Large intestine (tissue), 12 donors: ENCODE measurements at places on chromosomes 5 and 9. TPM values are rescaled to one million over a fixed set of nuclear protein-coding genes. Genes with fewer than 3 reads are reported as not detected.

DNA sequence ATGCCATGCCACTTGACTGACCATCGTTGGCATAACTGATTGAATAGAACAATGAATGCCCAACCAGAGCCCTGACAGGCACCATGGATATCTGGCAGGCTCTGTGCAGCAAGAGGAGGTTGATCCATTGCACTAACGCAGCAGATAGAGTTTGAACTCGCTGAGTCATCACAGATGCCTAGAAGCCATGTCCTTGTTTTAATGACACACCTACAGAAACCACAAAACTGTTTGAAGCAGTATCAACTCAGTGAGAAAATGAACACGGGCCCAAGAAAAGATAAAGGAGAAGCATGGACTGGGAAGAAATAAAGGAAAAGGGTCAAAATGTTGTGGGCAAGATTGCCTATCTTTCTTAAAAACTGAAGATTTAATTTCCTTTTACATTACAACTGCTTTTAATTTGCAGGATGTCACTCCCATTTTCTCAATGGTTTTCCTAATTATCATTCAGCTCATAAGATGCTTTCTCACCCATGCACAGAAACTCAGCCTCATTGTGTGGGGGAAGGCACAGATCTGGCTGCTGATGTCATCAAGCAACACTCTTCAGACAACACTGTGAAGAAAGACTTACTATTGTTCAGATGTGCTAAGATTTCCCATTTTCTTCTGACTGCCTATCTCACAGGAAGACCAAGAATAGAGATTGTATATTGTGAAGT lies 129.0 kb downstream of the PIK3R1 start:
- no peaks in the 10 kb centered on the region for H3K27me3 ChIP-seq
- no peak overlapping the region for H3K27ac ChIP-seq

DNA sequence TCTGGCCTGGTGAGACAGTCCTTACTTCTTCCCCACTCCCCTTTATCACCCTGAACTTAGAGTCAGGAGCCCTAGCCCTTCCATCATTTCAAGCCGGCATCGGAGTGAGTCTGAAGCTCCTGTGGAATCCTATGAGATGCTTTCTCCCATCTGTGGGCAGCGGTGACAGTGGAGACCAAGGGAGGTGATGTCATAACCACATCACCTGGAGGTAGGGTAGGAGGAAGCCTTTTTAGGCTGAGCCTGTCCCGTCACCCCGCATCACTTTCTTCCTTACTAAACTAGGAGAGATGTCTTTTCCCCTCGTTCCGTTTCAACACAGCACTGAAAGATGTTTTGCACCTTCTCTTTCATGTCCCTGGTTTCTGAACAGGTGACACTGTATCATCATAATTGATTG lies 124.1 kb upstream of the WWC1 start:
- no peak overlapping the region for H3K4me3 ChIP-seq
- peaks cover 16% of the 10 kb centered on the region for H3K27me3 ChIP-seq
- no peaks in the 10 kb centered on the region for H3K4me1 ChIP-seq
- H3K27ac ChIP-seq, result no peak overlapping the region
- H3K36me3 ChIP-seq, result no peaks in the 10 kb centered on the region

- no peak for DNase-seq
- H3K27me3 ChIP-seq, result no peaks in the 10 kb centered on the region
- H3K4me1 ChIP-seq, result no peaks in the 10 kb centered on the region
- no peak overlapping the region for H3K4me3 ChIP-seq
Measured at GRCh38 chr9:4324513-4324912, 24.6 kb upstream of the GLIS3 start.

DNA sequence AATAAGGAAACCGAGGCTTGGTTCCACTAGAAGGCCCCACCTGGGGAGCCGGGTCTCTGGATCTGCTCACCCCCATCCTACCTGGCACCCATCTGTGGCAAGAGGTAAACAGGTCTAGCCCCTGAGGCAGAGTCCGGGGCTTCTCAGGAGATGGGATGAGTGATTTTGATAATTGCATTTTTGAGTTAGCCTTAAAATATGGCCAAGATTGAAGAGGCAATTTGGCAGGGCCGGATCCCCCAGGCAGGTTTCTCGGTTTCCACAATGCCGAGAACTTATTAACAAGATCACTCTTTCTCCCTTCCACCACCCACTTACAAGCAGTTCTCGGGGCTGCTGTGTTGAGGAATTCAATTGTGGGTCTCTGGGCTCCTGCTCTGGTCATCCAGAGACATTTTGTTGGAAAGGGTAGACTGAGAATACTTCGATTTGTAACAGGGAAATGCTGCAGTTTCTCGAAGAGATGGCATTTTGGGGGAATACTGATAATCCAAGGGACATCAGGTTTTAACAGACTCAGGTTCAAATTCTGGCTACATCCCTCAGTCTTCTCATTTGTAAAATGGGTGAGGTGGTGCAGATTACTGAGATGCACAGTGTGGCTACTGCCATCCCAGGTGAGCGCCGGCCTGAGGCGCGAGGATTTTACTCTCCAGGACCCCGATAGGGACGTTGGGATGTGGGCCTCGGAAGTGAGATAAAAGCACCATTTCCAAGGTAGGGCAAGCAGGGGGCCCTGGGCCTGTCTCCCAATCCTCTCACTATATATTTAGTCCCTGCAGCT lies 194.2 kb downstream of the CDK5RAP2 start:
- peaks cover 26% of the 10 kb centered on the region for H3K36me3 ChIP-seq
- H3K4me1 ChIP-seq, result peaks cover 30% of the 10 kb centered on the region
- no peak for DNase-seq
- H3K4me3 ChIP-seq, result no peak overlapping the region
- H3K27me3 ChIP-seq, result no peaks in the 10 kb centered on the region

GRCh38 chr9:108083796-108084352 lies 594.3 kb upstream of the KLF4 start:
- no peaks in the 10 kb centered on the region for H3K4me1 ChIP-seq
- H3K4me3 ChIP-seq, result no peak overlapping the region
- no peaks in the 10 kb centered on the region for H3K36me3 ChIP-seq
- H3K27ac ChIP-seq, result no peak overlapping the region
- DNase-seq, result no peak
- no peaks in the 10 kb centered on the region for H3K27me3 ChIP-seq

DNA sequence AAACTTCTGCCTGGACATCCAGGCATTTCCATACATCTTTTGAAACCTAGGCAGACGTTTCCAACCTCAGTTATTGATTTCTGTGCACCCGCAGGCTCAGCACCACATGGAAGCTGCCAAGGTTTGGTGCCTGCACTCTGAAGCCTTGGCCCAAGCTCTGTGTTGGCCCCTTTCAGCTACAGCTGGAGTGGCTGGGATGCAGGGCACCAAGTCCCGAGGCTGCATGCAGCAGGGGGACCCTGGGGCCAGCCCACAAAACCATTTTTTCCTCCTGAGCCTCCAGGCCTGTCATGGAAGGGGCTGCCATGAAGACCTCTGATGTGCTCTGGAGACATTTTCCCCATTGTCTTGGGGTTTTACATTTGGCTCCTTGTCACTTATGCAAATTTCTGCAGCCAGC lies 49.9 kb downstream of the NFX1 start:
- H3K27me3 ChIP-seq, result no peaks in the 10 kb centered on the region
- H3K4me3 ChIP-seq, result no peak overlapping the region
- no peak for DNase-seq
- no peaks in the 10 kb centered on the region for H3K4me1 ChIP-seq
- H3K27ac ChIP-seq, result no peak overlapping the region

GRCh38 chr5:115543365-115544042 lies 1.1 kb downstream of the FEM1C start:
- peaks cover 8% of the 10 kb centered on the region for H3K4me1 ChIP-seq
- peaks cover 17% of the 10 kb centered on the region for H3K36me3 ChIP-seq
- H3K27ac ChIP-seq, result peak overlapping the region; percentile 99
- no peaks in the 10 kb centered on the region for H3K27me3 ChIP-seq

DNA sequence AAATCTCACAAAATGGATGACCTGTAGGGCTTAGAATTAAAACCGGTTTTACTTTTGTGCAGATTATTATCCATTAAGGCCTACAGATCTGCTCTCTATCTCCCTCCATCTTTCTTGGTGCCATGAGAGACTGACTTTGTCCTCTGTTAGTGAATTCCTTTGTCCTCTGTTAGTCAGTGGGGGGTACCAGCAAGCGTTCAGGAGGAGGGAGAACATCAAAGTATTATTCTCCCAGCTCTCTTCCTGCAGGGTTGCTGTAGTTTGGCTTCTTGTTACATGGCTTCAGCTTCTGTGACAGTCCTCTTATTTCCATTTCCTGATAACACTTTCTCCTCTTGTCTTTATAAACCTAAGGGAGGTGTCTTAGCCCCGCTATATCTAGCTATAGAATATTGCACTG lies 850.5 kb upstream of the SEMA6A start:
- no peak for DNase-seq
- H3K27ac ChIP-seq, result no peak overlapping the region

- peaks cover 24% of the 10 kb centered on the region for H3K27me3 ChIP-seq
- H3K4me1 ChIP-seq, result peaks cover 5% of the 10 kb centered on the region
- H3K4me3 ChIP-seq, result peak overlapping the region; percentile 72
Measured at GRCh38 chr9:69671311-69671878, 776 bp downstream of the APBA1 start.

- H3K36me3 ChIP-seq, result no peaks in the 10 kb centered on the region
- no peak overlapping the region for H3K4me3 ChIP-seq
- DNase-seq, result no peak
- H3K27me3 ChIP-seq, result peaks cover 14% of the 10 kb centered on the region
- H3K4me1 ChIP-seq, result no peaks in the 10 kb centered on the region
Measured at GRCh38 chr5:72477644-72478043, 29.6 kb downstream of the ZNF366 start.

DNA sequence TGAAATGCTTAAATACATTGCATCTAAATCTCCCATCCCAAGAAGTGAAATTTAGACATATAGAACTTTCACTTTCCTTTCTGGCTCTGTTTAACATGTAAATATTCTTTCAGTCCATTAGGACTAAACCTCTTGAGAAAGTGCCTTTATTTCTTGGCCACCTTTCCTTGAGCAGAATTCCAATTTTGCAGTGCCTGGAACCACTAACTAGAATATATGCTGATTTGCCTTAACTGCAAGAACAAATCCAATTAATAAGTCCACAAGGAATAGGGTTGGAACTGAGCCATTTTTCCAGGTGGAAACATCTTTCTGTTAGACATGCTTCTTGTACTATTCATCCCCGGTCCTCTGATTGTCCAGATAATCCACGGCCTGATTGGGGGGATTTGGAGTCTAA lies 478.0 kb downstream of the ENC1 start:
- no peaks in the 10 kb centered on the region for H3K36me3 ChIP-seq
- no peaks in the 10 kb centered on the region for H3K4me1 ChIP-seq
- H3K4me3 ChIP-seq, result no peak overlapping the region
- no peaks in the 10 kb centered on the region for H3K27me3 ChIP-seq

DNA sequence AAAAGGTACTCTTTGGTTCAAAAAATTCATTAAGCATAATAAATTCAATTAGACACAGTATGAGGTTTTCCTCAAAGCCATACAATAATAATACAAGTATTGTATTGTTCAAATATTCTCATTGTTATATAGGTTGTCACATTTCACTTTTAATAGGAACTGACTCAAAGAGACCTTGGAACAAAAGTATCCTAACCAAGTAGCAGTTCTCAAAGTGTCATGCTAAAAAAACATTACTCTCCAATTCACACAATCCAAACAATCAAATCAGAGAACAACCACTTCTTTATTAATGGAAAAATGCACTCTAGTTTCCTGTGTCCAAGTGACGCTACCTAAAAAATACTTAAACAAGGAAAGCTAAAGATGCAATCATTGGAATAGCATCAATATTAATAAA lies 115.4 kb downstream of the DENND1A start:
- no peak for DNase-seq
- H3K36me3 ChIP-seq, result no peaks in the 10 kb centered on the region
- H3K4me3 ChIP-seq, result no peak overlapping the region
- H3K4me1 ChIP-seq, result no peaks in the 10 kb centered on the region

GRCh38 chr5:157352756-157353340 lies 86.9 kb downstream of the CYFIP2 start:
- no peak overlapping the region for H3K27ac ChIP-seq
- H3K36me3 ChIP-seq, result peaks cover 5% of the 10 kb centered on the region
- no peak for DNase-seq

DNA sequence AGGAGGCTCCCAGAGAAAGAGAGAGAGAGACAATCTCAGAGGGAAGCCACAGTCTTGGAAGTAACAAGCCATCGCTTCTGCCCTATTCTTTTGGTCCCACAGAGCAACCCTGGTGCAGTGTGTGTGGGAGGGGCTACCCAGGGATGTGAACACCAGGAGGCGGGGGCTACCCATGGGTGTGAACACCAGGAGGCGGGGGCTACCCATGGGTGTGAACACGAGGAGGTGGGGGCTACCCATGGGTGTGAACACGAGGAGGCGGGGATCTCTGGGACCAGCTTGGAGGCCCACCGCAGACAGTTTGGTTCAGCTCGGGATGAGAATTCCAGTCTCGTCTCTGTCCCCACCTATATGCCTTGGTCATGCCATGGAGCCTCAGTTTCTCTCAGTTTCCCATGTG lies 44.9 kb downstream of the HMCN2 start:
- H3K4me1 ChIP-seq, result no peaks in the 10 kb centered on the region
- H3K4me3 ChIP-seq, result no peak overlapping the region
- DNase-seq, result no peak
- no peaks in the 10 kb centered on the region for H3K27me3 ChIP-seq
- no peaks in the 10 kb centered on the region for H3K36me3 ChIP-seq

GRCh38 chr9:121863955-121864354 lies 212.5 kb downstream of the DAB2IP start:
- no peak overlapping the region for H3K27ac ChIP-seq
- no peak overlapping the region for H3K4me3 ChIP-seq
- no peak for DNase-seq
- H3K27me3 ChIP-seq, result no peaks in the 10 kb centered on the region
- H3K36me3 ChIP-seq, result no peaks in the 10 kb centered on the region

- H3K4me3 ChIP-seq, result no peak overlapping the region
- H3K27me3 ChIP-seq, result no peaks in the 10 kb centered on the region
- no peaks in the 10 kb centered on the region for H3K36me3 ChIP-seq
- no peaks in the 10 kb centered on the region for H3K4me1 ChIP-seq
- H3K27ac ChIP-seq, result no peak overlapping the region
Measured at GRCh38 chr5:41482715-41483114, 27.7 kb downstream of the PLCXD3 start.

CCDC180 gene
- 7.5 TPM for polyA plus RNA-seq

KIF27 gene
- 8.0 TPM for polyA plus RNA-seq

TNFSF8 gene
- polyA plus RNA-seq, result 0.25 TPM

CYLC2 gene
- polyA plus RNA-seq, result not detected

BARX1 gene
- 0.06 TPM for polyA plus RNA-seq

ANGPTL2 gene
- polyA plus RNA-seq, result 15.5 TPM

FOXI1 gene
- 0.03 TPM for polyA plus RNA-seq

GPX8 gene
- 19.7 TPM for polyA plus RNA-seq

PHAX gene
- 30.9 TPM for polyA plus RNA-seq

EIF4E1B gene
- polyA plus RNA-seq, result not detected

ANAPC2 gene
- polyA plus RNA-seq, result 47.0 TPM

CDX1 gene
- polyA plus RNA-seq, result 196 TPM

GBA2 gene
- 127 TPM for polyA plus RNA-seq
